GM12892 (cell line): ENCODE measurements at places on chromosomes 12 and 14.

- no peak for DNase-seq
Measured at GRCh38 chr14:67725171-67725570, 23.5 kb downstream of the RDH12 start.

DNA sequence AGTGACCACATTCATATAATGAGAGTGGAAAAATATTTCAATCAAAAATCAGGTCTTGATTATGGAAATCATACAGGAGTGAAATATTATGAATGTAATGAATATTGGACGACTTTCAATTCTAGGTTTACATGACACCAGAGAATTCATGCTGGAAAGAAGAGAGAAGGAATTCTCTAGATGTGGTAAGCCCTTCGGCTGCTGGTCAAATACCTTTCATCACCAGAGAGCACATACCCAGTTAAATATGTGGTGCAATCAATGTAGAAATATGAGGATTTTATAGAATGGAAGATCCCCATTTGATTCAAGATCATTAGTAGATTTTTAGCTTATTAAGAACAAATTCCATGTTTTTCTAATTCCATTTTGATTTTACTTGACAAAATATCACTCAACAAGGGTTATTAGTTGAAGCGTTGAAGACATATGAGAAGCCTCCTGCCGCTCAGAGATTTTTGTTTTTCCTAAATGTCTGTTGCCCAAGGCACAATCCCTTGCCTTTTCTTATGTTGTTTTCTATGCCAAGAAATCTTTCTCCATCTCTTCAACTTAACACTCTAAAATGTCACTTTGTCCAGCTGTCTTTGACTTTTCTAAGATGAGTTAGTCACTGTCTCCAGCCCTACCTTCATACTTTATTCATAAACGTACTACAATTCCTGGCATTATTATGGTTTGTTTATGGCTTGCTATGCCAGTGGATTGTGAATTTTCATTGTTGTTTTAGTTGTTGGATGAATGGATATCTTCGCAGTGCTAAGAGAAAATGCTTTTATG, 72.8 kb upstream of the ZDHHC17 start:
- no peak for DNase-seq

DNA sequence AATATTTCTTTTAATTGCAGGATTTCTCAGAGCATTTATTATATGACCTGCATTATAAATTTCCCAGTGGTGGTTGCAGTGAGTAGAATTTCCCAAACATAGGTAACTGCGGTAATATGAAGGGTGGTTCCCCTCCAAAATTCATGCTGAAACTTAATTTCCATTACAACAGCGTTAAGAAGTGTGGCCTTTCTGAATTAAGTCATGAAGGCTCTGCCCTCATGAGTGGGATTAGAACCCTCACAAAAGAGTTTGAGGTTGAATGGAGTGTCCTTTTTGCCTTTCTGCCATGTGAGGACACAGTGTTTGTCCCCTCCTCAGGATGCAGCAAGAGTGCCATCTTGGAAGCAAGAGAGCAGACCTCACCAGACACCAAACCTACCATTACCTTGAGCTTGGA, 233.6 kb downstream of the KTN1 start:
- DNase-seq = no peak

- no peak for DNase-seq
Measured at GRCh38 chr12:3164454-3165077, 87.4 kb downstream of the TSPAN9 start.

GRCh38 chr12:47882781-47883546, 21.8 kb downstream of the VDR start:
- DNase-seq = peak; percentile 55

DNA sequence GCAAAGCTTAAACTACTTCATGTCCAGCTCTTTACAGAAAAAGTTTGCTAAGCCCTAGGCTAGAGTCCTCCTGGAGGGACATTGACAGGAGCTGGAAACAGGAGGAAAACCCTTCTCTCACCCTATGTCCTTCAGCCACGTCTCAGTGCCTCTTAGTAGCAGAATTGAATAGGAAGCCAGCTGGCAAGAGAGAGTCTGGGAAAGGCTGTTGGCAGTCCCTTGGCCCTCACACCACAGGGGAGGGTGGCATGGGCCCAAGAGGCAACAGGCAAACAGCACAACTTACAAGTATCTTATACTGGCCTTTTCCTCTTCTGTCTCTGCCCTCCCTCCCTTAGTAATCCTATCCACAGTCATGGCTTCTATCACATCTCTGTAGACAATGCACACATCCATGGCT, 27.7 kb upstream of the DHRS2 start:
- DNase-seq = no peak

DNA sequence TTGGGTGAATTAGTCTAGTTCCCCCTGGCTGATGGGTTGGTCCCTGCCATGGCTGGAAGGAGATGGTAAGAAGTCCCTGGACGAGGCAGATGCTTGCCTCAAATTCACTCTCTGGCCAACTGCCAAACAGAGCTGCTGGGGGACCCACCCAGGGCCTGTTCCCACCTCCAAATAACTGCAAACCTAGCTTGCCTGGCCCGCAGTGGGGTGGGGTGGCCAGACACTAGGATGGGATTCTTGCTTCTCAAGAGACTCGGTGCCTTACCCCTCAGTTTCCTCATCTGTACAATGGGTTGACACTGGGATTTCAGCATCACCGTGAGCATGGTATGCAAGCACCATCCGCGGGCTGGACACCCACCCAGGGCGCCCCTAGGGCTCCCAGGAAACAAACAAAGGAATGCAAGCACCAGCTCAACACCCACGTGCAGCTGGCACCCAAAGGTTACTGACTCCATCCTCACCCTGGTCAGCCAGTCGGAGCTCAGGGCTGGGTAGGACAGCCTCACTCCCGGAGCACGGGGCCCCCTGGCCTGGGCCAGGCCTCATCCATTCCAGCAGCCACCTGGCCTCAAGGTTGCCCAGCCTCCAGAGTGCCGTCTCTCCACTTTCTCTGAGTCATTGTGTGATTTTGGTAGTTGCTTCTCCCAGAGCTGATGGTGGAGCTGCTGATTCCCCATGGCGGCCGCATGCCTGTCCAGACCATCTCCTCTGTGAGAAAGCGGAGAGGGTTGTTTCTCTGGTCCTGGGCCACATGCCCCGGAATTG, 205.2 kb upstream of the RTL1 start:
- no peak for DNase-seq

DNA sequence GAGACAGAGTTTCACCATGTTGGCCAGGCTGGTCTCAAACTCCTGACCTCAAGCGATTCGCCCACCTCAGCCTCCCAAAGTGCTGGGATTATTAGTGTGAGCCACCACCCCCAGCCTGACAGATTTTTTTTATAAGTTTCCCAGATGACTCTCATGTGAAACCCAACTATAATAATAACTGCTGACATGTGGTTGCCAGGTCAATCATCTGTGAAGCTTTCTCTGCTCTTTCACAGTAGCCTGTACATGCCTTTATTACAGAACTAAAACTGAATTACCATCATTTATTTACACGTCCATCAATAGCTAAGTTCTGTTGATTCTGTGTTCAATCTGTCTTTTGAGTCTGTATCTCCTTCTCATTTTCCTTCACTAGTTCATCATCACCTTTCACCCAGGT, 218.5 kb downstream of the RPS29 start:
- no peak for DNase-seq
